ENCODE measurements at places on chromosomes 12 and 14.

- no peak for DNase-seq
These were observed 30.4 kb downstream of the NUAK1 start for GRCh38 chr12:106108185-106108835.

GRCh38 chr12:75944097-75944904 is 87.3 kb downstream of the PHLDA1 start:
- no peak for DNase-seq

- no peak for DNase-seq
These were observed 105.9 kb downstream of the RBM19 start for GRCh38 chr12:113860059-113860820.

GRCh38 chr12:68294251-68294650 is 37.9 kb downstream of the MDM1 start:
- no peak for DNase-seq

DNA sequence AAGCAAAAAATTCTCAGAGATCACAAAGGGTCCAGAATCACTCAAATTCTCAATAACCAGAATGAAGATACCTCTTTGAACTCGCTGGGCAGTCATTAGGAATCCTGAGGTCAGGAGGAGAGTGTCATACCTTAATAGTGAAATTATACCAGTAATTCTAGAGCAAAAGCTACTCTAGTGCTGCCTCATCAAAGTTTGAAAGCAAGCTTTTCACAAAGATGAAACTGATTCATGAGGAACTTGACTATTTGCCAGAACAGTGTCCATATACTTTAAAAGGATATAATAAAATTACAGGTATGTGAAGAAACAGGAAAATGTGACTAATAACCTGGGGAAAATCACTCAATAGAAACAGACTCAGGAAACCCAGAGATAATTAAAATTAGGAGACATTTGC is 44.5 kb downstream of the EML5 start:
- DNase-seq: no peak

- DNase-seq: no peak
These were observed 30.8 kb downstream of the GALNT4 start for GRCh38 chr12:89493670-89494302.

- DNase-seq: no peak
These were observed 17.5 kb downstream of the RAD51B start for GRCh38 chr14:67837011-67837624.

GRCh38 chr12:89212339-89212771 is 139.9 kb downstream of the DUSP6 start:
- no peak for DNase-seq

- DNase-seq: no peak
These were observed 5.7 kb downstream of the NTF3 start for GRCh38 chr12:5437589-5437988.

GRCh38 chr12:47184813-47185212 is 105.1 kb upstream of the AMIGO2 start:
- no peak for DNase-seq

DNA sequence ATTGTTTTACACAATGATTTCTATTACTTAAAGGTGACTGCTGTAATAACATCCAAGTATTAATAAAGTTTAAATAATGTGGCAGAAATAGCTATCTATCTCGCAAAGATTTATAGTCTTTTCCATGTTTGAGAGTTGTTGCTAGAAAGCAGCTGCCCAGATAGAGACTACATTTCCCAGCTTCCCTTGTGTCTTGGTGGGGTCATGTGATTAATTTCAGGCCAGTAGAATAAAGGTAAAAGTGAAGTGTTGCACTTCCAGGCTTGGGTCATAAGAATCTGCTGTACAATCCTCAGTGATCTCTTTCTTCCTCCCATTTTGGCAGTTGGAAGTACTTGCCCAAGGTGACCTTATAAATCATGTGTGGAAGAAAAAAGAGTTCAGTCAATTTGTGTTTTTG is 449.7 kb upstream of the USP15 start:
- no peak for DNase-seq

GRCh38 chr14:91873471-91874415 is 6.4 kb upstream of the TC2N start:
- DNase-seq: no peak

- DNase-seq: peak; percentile 27
These were observed 82.4 kb upstream of the RESF1 start for GRCh38 chr12:31876568-31877424.

DNA sequence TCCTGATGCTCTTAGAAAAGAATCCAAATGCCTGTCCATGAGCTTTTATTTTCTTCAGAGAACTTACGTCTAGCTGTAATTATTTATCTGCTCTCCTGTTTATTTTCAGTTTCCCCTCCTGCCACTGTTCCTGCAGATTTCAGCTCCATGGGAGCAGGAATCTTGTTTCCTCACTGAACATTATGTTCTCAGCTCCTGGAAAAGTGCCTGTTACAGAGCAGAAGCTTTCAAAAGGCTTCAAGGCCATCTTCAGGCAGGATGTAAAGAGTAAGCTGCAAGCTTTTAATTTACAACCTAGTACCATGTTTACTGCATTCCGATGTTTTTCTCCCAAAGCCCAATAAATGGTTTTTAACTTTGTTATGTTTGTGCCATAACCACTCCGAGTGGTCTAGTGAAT is 98.4 kb upstream of the BTG1 start:
- no peak for DNase-seq

DNA sequence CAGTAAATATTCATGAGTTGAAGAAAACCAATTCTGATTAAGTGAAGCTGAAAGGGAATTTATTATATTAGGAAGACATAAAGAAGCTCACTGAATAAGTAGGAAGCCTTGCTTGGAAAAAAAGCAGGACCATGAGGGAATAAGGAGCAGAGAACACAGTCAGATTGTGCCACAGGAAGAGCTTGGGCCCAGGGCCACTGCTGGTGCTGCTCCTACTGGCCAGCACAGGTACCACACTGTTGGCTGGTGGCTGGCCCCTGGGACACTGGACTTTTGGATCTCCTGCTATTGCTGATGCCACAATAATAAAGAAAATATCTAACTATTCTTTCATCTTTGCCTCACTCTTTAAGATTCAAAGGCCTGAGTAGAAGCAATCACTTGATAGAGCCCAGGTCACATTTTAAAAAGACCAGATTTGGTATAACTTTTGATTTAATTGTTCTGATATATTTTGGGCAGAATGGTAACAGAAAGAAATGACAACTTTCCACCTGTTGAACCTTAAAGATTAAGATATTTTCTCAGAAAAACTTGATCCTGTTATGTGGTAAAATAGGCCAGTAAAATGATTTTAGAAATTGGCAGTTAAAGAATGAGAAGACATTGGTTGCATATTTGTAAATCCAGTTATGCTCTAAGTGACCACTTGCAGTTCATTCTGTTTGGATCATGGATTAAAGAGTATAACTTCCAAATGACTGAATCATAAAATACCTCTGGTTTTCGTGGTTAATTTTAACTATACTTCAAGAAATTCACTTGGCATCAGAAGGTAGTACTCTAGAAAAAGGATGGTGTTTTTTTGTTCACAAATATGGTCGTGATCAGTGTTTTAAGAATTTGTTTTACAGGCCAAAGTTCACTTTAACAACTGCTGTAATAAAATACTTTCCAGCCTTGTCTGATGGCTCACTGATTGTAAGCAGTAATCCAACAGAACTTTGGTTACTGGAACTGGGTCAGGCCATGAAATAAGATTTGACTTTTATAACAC is 68.3 kb downstream of the DERA start:
- no peak for DNase-seq

- DNase-seq: no peak
These were observed 237.6 kb downstream of the SLC16A7 start for GRCh38 chr12:59833408-59833807.

- peak; percentile 45 for DNase-seq
These were observed 252.2 kb upstream of the FOXN3 start for GRCh38 chr14:89669193-89669592.

- DNase-seq: no peak
These were observed at the start of gene ERBB3 for GRCh38 chr12:56079723-56080555. ERBB3 (plus strand) TSS chr12:56080165; CDS start chr12:56080301, 136 bp downstream.

GRCh38 chr12:18123707-18124106 is 33.7 kb upstream of the RERGL start:
- no peak for DNase-seq

- DNase-seq: no peak
These were observed 16.6 kb upstream of the LRTM2 start for GRCh38 chr12:1803736-1804135.

GRCh38 chr12:6555018-6555691 is 687 bp downstream of the IFFO1 start:
- no peak for DNase-seq

DNA sequence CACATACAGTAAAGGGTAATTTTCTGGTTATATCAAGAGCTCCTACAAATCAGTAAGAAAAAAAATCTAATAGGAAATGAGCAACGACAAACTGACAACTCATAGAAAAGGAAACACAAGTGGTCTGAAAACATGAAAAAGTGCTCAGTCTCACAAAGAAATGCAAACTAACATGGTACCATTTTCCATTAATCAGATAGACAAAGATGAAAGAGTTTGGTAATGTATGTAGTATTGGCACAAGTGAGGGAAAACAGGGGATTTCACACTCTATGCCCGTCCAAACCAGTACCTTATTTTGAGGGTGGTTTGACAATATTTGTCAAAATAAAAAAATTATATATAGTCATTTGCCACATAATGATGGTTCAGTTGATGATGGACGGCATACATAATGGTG is 13.2 kb downstream of the PTPN11 start:
- DNase-seq: no peak
